ENCODE measurements at places on chromosomes 4 and X.

DNA sequence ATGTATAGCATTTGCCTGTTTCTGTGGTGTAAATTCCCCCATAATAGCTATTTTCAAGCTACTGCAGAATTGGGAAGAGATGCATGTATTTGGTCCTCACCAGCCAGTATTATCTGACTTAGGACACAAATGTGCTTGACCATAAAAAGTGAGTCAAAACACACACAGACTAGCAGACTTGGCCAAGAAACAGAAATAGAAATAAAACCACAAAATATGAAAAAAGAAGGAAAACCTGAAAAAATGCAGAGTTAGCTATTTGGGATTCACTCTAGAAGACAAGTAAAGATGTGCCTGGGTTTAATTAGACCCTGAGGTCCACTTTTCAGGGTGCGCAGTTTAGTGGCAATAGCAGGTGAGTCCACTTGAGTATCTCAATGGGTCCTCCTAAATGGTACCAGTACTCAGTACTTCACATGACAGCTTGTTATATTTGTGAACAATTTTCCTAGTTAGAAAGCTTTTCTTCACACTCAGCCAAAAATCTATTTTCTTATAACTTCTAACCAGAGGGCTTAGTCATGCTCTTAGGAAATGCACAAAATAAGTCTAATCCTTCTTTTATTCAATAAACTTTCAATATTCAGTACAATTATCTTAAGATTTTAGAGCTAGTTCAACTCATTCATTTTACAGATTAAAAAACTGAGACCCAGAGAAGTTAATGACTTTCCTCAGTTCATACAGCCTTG is 108.7 kb upstream of the JADE1 start:
- no peak for DNase-seq

- DNase-seq, result no peak
Measured at GRCh38 chrX:25005382-25006185, 10.2 kb downstream of the ARX start.

GRCh38 chrX:110402091-110402849 is 43.6 kb downstream of the RTL9 start:
- DNase-seq, result no peak

GRCh38 chrX:100413229-100413628 is 3.2 kb upstream of the PCDH19 start:
- no peak for DNase-seq
